ENCODE measurements at places on chromosomes 3 and 15.

- no peak for DNase-seq
Measured at GRCh38 chr3:141080431-141080830, 29.3 kb downstream of the SPSB4 start.

DNA sequence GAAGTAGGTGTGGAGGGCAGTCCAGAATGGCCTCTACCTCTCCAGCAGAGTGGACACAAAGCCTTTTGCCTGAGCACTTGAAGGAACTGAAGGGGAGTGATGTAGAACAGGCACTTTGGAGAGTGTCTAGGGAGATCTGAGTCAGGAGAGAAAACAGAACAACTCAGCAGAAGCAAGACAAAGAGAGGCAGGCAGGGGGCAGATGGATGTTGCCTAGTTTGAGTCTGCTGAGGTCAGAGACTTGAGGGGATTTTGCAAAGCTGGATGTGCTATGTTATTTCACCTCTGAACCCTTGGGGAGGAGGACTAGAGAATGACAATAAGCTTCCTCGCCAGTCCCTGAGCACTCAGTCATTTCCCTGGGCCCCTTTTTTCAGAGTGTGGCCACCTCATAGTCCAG lies 366.4 kb downstream of the EPHB1 start:
- DNase-seq = no peak

DNA sequence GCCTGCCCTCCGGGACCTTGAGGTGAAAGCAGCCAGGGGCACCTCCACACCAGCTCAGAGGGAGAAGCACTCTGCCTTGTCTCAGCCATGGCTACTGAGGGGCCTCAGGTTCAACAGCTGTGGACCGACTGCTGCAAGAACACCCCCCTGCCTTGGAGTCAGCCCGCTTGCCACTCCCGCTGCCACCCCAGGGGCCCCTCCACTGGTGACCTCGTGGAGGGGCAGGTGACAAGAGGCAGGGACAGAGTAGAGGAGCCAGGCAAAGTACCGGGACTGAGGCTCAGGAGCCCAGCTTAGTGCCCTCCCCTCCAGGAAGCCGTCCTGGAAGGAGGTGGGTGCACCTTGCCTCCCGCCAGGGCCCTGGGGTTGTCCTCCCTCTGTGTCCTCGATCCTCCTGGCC lies 79.6 kb upstream of the RPL32 start:
- DNase-seq = no peak

- DNase-seq = no peak
Measured at GRCh38 chr3:169310184-169310939, 353.1 kb downstream of the MECOM start.

All from RKO (cell line).